ENCODE measurements at places on chromosomes 2 and 18.

- DNase-seq: no peak
Measured at GRCh38 chr2:139064159-139064558, 284.0 kb upstream of the NXPH2 start.

DNA sequence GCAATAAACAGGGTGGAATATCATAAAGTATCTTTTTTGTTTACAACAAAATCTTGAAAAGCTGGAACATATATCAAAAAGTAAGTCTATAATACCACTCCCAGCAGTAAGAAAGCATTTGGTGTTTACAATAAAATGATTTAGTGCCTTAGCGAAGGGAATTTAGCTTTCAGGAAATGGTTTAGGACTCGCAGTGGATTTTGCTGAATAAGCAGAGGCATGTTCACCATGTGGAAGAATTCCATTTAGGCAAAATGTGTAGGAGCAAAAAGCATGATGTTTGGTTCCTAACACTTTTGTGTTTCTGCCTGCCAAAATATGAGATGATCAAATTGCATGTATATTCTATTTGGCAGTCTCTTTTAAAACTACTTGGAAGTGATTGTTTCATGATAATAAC lies 163.6 kb downstream of the AGPS start:
- DNase-seq: no peak

- no peak for DNase-seq
Measured at GRCh38 chr18:48753691-48754090, 197.1 kb downstream of the SMAD7 start.

DNA sequence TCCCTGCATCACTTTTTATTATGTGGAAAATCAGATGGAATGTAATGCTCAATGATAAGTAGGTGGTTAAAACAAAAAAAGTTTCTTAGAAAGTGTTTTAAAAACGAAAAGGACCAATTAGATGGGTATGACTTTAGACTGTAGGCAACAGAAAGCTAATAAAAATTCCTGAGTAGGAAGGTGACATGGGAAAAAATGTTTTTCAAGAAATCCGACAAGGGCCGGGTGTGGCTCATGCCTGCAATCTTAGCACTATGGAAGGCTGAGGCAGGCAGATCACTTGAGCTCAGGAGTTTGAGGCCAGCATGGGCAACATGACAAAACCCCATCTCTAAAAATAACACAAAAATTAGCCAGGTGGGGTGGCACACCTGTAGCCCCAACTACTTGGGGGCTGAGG lies 126.1 kb downstream of the THADA start:
- DNase-seq: no peak

- no peak for DNase-seq
Measured at GRCh38 chr18:51789871-51790270, 550.1 kb upstream of the DCC start.

GRCh38 chr2:171972329-171972982 lies 27.3 kb upstream of the METAP1D start:
- no peak for DNase-seq

- no peak for DNase-seq
Measured at GRCh38 chr18:2102022-2102421, 469.3 kb downstream of the METTL4 start.

DNA sequence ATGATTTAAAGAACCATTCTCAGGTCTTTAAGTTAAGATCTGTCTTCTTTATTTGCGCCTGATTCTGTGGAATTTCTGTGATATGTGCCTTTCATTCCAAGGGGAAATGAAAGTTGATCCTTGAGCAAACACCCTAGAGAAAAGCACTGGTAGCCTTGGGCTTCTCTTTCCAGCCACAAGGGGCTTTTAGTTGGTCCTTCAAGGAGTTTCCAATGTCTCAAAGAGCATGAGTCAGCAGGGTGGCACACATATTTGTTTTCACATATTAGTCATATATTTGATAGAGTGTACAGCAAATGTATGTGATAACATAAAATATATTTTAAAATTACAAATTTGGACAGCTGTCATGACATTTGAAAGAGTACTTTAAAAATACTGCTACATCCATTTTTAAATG lies 339.5 kb downstream of the TXNL1 start:
- no peak for DNase-seq

GRCh38 chr2:224570328-224570993 lies 14.7 kb downstream of the CUL3 start:
- DNase-seq: no peak

GRCh38 chr2:149042881-149043280 lies 4.4 kb downstream of the LYPD6B start:
- DNase-seq: no peak

- DNase-seq: no peak
Measured at GRCh38 chr18:61926532-61926931, 33.7 kb upstream of the RNF152 start.

DNA sequence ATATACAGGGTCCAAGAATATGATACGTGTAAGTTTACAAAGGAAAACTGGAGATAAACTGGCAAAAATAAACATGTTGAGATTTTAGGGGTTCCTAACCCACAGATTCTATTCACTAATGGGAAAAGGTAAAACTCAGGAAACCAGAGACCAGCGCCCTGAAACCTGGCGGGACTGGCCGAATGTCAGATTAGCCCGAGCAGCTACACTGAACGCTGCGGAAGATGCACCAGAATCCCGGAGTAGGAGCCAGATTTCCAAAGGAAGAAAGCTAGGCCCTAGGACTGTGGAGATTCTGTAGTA lies 679 bp upstream of the WDR75 start:
- DNase-seq: no peak

DNA sequence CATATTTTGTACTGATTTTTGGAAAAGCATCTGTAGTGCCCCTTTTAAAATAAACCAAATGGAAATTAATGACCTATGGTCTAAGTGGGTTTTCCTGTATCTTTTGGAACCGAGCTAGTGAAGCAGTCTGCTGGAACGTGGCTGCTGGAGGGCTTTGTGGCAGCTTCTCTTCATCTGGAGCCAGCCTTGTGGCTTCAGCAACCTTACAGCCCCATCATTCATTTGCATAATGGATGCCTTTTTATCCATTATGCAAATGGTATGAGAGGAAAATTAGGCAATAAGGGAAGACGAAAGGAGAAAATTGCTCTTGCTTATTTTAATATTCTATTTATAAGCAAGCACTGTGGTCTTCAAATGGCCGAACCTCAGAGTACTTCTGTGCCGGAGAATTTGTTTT lies 421.0 kb downstream of the PARD3B start:
- DNase-seq: no peak

- DNase-seq: no peak
Measured at GRCh38 chr18:74832999-74833398, 235.3 kb downstream of the ZNF407 start.

- DNase-seq: no peak
Measured at GRCh38 chr2:109456776-109457175, 157.0 kb downstream of the SEPTIN10 start.

GRCh38 chr18:62505669-62506494 lies 16.9 kb upstream of the ZCCHC2 start:
- no peak for DNase-seq

GRCh38 chr2:12579018-12579417 lies 137.7 kb upstream of the TRIB2 start:
- no peak for DNase-seq

DNA sequence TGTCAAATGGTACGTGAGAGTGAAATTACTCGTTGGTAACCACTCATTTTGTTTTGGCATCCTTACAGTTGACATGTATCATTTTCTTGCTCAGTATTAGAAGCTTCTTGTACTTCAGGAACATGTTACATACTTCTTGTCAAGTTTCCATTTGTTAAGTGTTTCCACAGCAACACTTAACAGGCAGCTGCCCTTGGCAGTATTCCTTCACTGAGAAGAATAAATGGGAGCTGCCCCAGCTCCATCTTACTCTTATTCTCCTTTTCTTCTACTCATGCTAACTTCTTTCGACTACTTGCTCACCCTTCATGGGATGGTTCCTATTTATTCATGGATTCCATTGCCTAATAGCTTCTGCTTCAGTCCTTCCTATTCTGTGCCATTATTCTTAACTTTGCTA lies 60.1 kb upstream of the TUBA3E start:
- DNase-seq: no peak

- DNase-seq: no peak
Measured at GRCh38 chr18:36009214-36009613, 36.7 kb downstream of the RMP24 start.

DNA sequence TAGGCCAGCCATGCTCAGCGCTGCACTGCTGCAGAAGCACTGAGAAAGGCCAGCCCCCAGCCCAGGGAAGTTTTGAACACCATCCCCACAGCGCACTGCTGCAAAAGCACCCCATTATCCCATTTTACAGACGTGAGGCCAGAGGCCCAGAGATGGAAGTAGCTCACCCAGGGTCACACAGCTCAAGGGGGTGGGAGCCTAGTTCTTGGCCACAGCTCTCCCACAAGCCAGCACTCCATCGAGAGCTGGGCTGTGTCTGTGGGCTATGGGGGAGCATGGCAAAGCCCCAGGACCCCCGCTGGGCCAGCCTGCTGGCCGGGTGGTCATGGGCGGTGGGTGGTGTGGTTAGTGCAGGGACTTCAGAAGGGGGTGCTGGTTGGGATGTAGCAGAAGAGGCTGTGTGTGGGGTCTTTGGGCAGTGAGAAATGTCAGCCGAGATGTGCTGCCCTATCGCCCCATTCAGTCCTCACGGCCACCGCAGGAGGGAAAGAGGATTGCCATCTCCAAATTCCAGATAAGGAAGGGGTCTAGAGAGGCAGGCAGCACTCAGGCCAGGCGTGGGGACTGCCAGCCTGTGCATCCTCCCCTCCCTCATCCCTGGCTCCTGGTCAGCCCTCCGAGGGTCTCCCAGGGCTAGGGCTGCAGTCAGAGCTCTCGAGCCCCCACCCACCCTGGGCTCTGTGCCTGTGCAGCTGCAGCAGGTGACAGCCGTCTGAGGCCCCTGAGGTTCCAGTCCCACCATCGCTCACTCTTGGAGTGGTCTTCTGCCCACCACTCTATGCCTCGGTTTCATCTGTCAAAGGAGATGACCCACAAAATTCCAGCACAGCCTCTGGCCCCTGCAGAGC lies 17.0 kb upstream of the GPR17 start:
- no peak for DNase-seq

DNA sequence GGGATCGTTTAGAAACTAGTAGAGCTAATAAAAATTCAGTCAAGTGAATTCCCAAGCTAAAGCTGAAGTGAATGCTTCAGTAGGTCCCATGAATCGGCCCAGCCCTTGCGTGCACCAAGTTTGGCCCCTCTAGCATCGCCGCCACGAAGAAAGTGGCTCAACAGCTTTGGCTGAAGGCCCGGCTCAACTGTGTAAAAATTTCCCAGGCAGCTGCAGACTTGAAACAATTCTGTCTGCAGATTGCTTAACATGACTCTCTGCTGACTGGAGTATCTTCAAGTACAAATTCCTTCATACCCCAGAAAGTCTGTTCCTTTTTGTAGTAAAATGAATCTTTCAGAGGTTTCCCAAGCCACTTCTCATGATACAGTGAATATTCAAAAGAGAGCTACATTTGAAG lies 32.7 kb downstream of the ALMS1 start:
- no peak for DNase-seq

GRCh38 chr2:59277671-59278070 lies 1036.5 kb upstream of the FANCL start:
- DNase-seq: no peak

DNA sequence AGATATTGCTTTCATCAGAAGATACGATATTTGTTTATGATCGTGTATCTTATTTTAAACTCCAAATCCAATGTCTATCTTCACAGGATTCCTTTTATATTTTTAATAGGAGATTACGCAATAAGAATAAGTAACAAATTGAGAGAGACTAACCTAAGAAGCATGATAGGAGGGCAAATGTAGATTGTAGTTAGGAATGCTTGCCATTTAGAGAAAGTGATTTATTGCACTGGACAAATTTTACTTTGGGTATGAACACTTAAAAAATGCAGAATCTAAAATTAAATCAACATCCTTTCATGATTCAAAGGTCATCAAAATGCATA lies 563.4 kb upstream of the POU3F3 start:
- no peak for DNase-seq

- DNase-seq: no peak
Measured at GRCh38 chr2:13652531-13653313, 936.0 kb downstream of the TRIB2 start.

- DNase-seq: no peak
Measured at GRCh38 chr2:213016166-213016983, 135.0 kb downstream of the IKZF2 start.

DNA sequence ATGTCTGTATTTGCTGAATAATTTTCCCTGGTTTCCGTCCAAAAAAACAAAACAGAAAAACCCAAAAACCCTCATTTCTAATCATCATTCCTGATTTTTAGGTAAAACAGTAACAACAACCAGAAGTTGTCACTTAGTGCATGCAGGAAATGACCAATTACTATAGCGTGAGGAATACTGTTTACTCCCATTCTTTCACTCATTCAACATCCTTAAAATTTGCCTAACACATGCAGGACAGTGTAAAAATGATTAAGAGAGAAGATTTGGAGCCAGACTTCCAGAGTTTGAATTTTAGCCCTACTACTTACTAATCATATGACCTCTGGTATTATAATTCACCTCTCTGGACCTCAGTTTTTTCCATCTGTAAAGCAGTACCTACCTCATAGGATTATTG lies 83.1 kb downstream of the FIGN start:
- no peak for DNase-seq

DNA sequence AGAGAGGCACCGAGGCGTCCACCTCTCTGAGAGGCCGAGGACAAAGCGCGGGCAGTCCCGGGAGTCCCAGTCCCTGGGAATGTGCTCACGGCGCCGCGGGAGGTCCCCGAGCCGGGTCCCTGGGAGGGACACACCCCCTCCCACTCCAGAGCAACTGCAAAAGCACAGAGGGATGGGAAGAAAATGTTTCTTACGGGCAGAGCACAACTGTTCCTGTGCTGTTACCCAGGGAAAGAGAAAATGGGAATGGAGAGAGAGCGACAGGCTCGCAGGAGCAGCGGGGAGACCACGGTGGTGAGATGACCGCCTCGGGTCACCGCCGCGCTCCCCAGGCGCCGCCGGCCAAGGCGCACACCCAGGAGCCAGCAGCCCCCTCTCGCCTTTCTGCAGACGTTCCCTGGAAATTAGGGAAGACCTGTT lies 1.2 kb upstream of the BCL11A start:
- DNase-seq: no peak

DNA sequence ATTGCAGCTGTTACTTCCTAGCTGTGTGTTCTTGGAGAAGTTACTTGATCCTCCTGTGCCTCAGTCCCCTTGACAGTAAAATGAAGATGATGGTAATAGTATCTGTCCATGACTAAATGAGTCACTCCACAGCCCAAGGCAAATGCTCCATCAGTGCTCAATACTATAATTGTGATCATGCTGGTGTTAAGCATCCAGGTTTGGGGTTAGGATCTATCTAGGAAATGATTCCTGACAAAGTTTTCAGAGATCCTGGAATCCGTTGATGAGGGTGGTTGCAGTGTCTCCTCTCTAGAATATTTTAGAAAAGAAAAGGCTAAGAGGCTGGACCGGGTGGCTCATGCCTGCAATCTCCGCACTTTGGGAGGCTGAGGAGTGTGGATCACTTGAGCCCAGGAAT lies 2.7 kb upstream of the PRELID3A start:
- no peak for DNase-seq

DNA sequence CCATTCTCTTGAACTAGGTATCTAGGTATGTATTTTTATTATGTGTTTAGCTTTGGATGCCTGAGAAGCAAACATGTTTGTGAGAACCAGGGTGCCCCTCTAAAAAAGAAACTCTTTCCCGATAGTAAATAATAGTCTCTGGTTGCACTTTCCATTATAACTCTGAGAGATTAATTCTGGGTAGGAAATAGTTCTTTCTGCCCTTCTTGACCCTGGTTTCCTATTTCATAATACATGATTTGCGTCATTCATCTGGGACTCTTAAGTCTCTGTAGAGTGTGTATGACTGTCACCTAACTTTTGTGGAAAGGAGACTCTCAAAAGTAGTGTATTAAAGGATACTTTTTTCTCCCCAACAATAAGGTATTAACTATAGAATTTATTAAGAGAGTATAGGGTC lies 31.5 kb downstream of the ACSL3 start:
- DNase-seq: no peak
